Gastroesophageal sphincter (tissue), 4 donors: ENCODE measurements at places on chromosomes 2 and 18. TPM values are rescaled to one million over a fixed set of nuclear protein-coding genes. Genes with fewer than 3 reads are reported as not detected.

FBXO11 gene
- total RNA-seq, result 45.6 TPM

DNA sequence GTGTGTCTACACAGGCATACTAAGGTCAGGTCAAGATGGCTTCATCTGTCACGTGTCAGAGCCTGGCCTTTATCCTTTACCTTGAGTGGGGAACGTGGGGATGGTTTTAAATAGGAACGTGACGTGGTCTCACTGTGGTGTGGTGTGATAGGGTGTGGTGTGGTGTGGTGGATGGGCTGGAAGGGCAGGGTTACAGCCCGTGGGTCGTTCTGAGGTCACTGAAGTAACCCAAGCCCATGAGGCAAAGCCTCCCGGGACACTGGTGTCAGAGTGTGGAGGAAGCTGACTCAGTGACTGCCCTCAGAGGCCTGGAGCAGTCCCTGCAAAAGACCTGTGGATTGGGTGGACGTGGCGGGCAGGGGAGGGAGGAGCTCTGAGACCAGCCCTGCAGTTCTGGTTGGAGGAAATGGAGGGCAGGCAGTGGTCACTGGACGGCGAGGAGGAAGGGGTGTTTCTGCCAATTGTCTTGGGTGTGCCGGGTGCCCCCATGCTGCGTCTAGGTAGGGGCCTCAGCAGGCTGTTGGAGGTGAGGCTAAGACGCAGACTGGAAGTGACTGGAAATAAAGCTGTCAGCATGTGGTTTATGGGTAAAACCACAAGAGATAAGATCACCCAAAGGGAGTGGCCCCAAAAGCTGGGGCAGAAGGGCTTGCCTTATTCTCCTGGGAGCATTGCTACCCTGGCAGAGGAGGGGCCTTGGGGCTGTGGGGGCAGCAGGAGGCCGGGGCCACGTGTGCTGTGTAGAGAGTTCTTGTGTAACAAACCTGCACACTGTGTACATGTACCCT lies 84.8 kb downstream of the SH3RF3 start:
- ATAC-seq, result no peak

DNA sequence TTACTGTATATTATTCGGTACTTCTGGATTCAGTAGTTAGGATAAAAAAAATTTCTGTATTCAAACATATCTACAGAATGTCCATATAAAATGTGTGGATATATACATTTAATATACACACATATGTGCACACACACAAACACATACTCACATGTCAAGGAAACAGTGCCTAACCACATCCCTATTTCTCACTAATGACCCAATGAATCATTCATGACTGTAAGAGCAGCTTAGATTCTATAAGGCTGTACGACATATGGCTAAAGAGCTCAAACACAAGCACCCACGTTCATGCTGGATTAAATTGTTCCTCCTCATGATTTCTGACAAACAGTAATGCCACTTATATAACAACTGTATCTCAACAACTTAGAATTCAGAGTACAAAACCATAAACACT lies 457.3 kb downstream of the ADCYAP1 start:
- ATAC-seq, result no peak

DNA sequence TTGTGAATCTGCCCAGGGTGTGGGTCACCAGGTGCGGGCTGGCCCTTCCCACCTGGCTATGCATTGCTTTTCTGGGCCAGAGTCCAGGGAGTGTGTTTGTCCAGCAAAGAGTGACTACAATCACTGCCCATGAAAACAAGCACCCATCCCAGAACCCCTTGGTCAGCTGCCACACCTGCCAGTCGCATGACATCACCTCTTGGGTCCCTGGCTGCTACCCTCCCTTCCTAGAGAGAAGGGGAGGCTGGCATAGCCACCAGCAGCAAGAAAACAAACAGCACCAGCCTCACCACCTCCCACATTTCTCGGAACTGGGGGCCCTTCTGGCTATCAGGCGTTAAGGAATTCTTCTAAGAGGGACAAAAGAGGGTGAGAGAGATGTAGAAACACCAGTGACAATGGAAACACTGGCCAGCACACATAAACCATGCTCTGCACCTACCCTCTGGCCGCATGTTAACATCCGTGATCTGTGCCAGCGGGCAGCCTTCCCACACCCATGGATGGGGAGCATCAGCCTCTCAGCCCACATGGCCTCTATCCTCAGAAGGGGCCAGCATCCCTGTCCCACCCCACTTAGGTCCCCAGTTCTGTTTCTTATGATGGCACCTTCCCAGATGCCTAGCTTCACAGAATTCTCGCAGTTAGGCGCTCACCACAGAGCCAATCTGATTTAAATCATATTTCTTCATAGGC lies 109.7 kb upstream of the GLI2 start:
- no peak for ATAC-seq

GRCh38 chr2:48146552-48146951 lies 240.3 kb upstream of the FBXO11 start:
- ATAC-seq, result no peak

DNA sequence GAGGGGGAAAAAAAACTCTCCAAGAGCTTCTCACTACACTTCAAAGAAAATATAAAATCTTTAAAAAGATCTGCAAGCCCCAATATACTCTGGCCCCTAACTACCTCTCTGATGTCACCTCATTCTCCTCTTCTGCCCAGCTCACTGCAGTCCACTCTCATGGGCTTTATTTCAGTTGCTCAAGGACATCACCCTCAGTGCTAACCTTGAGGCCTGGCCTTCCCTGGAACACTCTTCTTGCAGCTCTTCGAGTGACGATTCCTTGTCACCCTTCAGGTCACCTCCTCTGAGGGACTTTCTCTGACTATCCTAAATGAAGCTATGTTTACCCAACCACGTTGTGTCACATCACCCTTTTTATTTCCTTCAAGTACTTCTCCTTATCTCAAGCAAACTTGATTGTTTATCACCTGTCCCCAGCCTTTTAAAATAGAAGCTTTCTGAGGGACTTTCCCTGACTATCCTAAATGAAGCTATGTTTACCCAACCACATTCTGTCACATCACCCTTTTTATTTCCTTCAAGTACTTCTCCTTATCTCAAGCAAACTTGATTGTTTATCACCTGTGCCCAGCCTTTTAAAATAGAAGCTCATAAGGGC lies 10.4 kb downstream of the RTTN start:
- ATAC-seq, result no peak

GRCh38 chr18:58695772-58696171 lies 24.5 kb downstream of the MALT1 start:
- no peak for ATAC-seq

- no peak for ATAC-seq
Observed at GRCh38 chr2:113080134-113080533, 12.4 kb downstream of the IL1F10 start.

DNA sequence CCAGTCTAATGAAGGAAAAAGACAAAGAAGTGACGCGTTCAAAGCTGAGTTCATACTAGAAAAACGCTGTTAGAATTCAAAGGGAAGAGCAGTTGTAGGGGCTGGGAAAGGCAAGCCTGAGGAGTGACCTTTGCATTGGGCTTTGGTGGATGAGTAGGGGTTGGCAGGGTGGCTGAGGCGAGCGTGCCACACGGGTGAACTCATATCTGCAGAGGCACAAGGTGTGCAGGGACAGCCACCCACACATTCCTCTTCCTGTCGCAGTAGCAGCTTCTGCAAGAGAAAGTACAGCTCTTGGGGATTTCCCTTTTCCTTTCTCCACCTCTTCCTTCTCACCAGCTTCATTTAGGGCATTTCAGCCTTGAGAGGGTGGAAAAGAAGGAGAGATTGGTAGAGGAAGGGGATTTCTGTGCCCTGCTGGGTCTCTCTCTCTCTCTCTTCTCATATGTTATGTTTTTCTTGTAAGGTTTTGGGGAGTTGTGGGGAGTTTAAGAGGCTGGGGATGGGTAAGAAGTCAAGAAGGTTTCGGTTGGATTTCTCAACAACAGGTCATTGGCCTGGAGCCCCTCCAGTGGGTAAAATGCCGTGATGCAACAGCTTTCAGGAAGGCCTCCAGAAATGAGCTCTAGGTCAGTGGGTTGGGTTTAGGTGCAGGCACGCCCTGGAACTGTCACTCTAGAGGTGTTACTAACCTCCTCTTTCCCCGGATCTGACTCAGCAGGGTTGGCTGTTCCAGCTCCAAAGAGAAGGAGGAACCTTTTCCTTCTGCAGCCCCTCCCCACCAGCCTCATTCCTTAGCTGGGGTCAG lies 40.1 kb downstream of the ODC1 start:
- peak; percentile 75 for ATAC-seq

DNA sequence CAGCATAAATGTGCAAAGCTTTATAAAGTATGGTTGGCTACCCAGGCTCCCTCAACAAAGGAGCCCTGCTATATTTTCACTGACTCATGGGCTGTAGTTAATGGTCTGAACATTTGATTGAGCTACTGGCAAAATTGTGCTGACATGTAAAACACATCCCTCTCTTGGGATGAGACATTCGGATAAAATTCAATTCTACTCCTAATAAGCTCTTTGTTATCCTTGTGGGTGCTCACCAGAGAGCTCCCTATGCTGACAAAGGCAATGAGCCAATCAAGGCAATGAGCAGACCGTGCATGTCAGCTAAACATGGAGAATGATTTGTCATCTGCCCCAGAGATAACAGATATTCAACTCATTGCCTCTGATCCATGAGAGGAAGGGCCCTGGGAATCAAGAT lies 27.7 kb downstream of the SERPINB8 start:
- ATAC-seq, result no peak

DNA sequence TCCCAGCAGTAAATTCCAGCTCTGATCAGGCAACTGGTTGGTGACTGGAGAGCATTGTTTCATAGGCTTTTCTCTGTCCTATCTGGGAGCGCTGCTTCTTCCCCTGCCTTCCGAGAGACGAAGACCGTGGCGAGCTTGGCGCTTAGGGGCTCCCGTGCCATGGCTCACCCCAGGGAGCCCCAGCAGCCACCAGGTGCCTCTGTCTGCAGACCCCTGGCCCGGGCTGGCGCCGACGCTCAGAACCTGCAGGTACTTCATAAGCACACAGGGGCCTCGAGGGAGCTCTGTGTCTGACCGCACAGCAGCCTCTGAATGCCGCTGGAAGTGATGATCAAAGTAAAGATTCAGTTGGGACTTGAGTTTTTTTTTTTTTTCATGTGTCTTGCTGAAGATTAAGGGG lies 19.1 kb upstream of the RBM44 start:
- no peak for ATAC-seq
